ENCODE measurements at places on chromosomes 1 and 21.

DNA sequence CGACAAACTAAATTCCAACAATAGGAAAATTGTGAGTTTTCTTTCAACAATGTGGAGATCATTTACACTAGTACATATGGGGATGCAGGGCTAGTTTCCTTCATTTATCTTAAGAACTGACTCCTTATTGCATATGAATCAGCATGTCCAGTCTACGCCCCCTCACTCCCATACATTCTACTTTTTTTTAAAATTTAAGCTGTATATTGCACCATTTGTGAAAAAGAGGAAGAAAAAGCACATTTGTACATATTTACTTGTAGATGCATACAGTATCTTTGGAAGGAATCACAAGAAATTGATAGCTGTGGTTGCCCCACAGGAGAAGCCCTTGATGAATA, 15.9 kb downstream of the VPS26C start:
- no peak for DNase-seq

DNA sequence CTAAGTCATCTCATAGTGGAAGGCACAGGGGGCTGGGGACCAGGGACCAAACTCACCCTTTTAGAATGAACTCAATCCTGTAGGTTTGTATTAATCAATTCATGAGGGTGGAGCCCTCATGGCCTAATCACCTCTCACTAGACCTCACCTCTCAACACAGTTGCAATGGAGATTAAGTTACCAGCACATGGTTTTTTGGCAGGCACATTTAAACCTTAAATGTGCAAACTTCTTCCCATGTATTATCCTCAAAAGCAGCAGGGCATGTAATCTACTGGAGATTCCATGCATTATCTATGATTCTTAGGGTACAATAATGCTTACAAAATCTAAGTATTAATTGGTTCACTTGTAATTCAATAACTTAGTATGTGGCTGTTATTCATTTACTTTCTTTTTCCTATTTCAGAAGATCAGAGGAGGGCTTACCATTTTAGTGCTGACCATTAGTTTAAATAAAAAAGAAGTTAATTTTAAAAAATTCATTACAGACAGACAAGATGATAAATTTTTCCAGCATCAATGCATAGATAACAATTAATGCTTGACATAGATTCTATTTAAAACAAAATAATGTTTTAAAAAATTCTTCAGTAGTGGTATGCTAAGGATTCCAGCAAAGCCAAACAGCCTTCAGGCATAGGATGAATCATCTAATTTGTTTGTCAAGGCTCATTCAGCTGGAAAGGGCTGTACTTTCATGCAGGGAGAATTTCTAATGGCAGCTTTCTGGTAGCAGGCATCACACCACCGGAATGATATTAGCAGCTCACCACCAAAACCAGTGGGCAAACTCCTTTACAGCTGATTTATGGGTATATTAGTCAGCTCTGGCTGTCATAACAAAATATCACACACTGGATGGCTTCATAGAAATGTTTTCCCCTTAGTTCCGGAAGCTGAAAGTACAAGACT, 124.6 kb upstream of the ZNF648 start:
- no peak for DNase-seq

DNA sequence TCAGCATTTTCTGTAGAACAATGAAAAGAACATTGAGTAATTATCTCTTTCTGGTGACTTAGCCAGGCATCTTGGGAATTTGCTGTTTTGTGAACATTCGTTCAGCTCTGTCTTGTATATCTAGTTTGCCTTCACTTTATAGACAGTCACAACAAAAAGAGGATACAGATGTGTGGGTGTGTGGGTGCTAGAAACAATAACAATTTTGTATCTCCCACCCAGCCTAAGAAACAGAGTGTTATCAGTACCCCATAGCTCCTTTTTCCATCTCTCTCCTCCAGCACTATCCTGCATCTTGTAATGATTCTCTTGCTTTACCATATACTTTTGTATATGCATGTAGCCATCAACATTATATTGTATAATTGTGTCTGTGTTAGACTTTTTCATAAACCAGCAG, 33.0 kb downstream of the AK4 start:
- no peak for DNase-seq

- no peak for DNase-seq
Observed at GRCh38 chr1:168187177-168187576, 8.4 kb downstream of the TIPRL start.

DNA sequence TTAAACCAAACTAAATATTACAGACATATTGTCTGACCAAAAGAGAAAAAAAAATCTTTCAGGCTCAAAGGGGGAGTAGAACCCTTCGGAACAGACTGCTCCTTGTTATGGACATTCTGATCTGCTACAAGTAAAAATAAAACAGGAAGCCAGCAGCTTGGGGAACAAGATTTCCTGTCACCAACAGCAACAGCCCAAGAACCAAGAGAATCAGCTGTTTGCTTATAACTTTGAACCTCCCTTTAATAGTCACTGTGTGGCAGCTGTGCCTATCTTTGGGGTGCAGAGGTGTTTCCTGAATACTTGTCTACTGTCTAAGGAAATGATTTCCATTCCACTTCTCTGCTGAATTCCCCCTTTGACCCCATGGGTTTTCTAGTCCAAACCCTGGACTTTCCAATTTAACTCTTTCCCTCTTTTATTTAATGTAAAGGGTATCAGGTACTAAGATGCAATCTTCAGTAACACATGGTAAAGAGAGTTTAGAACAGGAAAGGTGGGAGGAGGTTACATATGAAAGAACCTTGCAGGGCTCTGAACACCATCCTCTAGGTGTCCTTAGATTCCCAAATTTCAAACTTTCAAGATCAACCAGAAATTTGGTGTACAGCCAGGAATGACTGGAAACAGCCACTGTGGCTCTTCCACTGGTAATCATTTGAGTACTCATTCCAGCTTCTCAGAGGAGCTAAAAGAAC, 38.6 kb downstream of the GPR3 start:
- DNase-seq = no peak
